ENCODE measurements at places on chromosomes 11 and 22.

DNA sequence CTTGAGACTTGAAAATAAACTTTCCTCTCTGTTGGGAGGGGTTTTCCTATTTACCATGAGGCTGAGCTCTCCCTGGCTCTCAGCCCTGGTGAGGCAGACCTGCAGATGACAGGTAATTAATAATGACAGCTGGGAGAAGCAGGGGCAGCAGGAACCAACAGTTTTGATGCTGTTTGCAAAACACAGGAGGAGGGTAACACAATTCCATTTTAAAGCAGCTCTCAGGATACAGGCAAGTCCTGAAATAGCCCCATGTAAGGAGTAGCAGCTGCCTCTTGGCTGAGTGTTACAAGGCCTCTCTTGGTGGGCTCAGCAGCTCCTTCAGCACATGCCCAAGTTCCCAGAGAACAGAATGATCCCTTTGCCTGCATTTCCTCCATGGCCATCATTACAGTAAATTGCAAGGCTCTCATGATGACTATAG is 13.3 kb downstream of the PARVA start:
- no peak for DNase-seq

DNA sequence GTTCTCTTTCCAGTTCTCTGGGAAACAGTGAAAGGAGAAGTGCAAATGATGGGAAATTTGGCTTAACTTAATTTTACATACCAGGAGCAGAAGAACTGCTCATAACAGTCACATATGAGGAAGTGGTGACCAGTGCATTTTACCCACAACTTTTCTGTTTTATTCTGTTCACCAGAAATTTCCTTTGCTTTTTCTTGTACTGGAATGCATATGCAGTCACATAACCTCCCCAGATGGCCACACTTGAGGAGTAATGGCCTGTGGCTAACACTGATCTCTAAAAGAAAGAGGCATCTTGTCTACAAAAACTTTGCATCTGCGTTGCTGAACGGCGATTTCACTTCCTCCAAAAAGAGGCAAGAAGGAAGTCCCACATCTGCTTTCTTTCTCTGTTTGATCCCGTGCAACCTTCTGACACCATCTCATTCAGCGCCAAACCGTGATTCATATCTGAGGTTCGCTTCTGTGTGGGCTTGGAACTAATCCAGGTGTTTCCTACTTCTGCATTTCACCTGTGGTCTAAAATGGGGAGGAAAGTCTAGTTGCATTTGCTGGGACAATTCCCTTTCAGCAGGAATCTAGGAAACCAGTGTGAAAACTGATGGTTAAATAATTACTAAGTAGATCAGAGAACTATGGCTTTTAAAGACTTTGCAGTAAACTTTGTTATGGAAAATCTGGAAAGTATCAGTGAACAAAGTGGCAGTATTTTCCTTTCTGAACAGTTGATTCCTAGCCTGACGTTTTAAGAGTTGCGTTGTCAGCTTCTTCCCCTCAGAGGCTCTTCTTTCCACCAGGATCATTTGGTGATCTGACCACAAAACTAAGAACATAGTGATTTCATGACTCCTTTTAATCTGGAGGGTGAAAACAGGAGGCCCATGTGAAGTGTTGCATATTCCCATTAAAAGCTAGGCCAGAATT is 4.2 kb upstream of the MPEG1 start:
- no peak for DNase-seq

DNA sequence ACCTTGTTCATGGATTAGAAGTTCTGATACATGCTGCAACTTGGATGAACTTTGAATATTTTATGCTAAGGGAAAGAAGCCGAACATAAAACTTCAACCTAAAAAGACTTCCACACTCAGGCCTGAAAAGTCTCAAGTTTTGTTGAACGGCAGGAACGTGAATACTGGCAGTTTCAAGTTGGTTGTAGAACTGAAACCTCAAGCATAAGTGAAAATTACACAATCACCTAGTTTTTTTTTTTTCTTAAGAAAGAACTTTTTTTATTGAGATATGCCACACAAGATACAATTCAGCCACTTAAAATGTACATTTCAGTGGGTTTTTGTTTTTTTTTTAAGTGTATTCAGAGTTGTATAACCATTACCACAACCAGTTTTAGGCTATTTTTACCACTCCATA is 50.8 kb upstream of the ADORA2A start:
- DNase-seq = no peak

DNA sequence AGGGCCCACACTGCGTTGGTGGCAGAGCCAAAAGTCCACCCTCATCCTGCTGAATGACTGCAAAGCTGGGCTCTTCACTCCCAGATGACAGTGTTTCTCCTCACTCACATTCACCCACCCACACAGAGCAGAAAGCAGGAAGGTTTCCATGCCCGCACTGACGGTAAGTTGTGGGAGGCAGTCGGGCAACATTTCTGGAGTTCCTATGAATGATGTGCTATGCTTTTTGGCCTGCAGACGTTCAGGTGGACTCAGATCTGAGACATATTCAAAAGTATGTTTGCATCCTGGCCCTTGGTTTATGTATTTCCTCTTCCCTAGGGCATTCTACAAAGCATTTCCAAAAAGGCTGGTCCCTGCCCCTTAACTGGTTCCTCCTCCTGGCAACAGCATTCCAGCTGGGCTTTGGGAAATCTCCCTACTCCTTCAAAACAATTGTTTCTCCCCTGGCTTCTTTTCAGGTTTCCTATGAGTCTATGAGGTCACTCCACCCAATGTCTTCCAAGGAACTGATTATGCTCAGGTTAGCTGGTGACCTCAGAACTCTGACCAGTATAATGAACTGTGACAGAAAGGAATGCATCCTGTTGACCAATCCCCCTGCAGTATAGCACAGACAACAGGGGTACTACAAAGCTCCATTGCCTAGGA is 36.4 kb downstream of the PACSIN2 start:
- DNase-seq = no peak

- no peak for DNase-seq
These were observed 6.4 kb downstream of the GLYATL1 start for GRCh38 chr11:58945663-58946062.

DNA sequence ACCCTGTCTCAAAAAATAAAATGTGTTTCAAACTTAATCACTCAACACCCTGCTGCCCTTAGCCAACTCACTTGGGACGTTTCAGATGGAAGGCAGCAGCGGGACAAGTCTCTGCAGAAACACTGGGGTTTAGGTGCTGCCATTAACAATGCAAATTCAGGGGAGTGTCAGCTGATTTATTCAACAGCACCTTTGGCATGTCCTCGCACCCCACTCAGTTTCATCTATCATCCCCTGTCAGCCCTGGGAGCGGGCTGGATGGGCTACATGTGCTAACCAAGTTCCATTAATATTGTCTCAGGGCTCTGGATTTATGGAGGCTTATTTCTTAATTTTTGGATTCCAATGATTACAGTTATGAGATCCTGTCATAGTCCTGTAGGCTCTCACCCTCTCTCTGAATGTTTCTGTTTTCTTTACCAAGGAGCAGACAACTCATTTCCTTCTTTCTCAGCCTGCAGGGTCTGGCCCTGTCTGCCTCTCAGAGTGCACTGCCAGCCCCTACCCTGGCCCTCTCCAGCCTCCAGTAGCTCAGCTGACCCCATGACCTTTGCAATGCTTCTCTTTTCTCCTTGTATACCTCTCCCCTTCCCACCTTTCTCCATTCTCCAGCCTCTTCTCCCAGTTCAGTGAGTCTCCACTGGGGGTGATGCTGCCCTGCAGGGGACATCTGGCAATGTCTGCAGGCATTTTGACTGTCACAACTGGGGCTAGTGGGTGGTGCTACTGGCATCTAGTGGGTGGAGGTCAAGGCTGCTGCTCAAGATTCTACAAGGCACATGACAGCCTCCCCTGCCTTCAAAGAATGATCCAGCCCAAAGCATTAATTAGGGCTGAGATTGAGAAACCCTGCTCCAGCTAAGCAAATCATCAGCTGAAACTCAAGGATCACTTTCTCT is 79.0 kb downstream of the APIP start:
- DNase-seq = no peak
